ENCODE measurements at places on chromosomes 13 and 19. TPM values are rescaled to one million over a fixed set of nuclear protein-coding genes. Genes with fewer than 3 reads are reported as not detected.

- DNase-seq = no peak
Observed at GRCh38 chr13:110156301-110157049, 150.5 kb downstream of the COL4A1 start.

DNA sequence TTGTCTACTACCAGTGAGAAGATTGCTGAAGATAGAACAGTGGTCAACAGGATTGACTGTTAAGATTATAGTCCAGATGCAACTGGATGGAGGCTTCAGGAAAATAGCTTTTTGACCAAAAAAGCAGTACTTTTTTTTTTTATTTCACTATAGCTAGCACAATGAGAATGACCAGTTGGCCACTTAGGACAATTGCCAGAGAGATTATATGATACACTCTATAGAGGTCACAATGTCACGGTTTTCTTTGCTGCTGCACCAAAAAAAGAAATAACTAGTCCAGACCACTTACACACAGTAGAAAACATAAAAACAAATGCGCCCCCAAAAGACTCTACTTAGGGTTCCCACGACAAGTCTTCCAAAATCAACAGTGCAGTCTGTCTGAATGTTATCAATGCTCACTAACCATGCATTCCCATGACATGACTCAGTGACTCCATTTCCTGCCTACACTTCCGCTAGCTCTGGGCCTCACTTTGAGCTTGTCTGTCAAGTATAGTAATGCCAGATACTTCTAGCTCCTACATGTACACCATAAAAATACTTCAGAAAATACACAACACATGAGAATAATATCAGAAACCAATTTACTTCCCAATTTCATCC, 209.1 kb upstream of the STARD13 start:
- DNase-seq = peak; percentile 97

Gene IRGC
- not detected for total RNA-seq

Gene CDC37
- total RNA-seq = 151 TPM

- no peak for DNase-seq
Observed at GRCh38 chr19:1076951-1077350, 10.0 kb downstream of the ARHGAP45 start.

DNA sequence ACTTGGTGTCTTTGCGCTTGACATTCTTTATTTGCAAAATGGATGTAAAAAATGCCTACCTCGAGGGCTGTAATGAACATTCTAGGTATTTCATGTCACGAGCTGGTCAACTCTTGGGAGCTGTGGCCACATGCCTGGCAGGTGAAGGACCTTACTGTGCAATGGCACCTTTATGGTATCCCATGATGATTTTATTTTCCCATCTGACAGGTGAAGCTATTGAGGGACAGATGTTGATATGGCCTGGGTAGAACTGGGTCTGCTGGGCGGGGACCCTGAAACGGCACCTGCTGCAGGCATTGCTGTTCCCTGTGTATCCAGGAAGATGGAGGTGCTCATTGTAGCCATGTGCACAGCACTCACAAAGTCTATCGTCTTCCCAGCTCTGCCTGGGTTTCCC, 332.2 kb downstream of the TEX29 start:
- no peak for DNase-seq

Gene ZIM2
- not detected for total RNA-seq

Gene PSG1
- not detected for total RNA-seq

Gene PRR22
- total RNA-seq = 0.09 TPM

Gene TLE2
- 12.8 TPM for total RNA-seq

DNA sequence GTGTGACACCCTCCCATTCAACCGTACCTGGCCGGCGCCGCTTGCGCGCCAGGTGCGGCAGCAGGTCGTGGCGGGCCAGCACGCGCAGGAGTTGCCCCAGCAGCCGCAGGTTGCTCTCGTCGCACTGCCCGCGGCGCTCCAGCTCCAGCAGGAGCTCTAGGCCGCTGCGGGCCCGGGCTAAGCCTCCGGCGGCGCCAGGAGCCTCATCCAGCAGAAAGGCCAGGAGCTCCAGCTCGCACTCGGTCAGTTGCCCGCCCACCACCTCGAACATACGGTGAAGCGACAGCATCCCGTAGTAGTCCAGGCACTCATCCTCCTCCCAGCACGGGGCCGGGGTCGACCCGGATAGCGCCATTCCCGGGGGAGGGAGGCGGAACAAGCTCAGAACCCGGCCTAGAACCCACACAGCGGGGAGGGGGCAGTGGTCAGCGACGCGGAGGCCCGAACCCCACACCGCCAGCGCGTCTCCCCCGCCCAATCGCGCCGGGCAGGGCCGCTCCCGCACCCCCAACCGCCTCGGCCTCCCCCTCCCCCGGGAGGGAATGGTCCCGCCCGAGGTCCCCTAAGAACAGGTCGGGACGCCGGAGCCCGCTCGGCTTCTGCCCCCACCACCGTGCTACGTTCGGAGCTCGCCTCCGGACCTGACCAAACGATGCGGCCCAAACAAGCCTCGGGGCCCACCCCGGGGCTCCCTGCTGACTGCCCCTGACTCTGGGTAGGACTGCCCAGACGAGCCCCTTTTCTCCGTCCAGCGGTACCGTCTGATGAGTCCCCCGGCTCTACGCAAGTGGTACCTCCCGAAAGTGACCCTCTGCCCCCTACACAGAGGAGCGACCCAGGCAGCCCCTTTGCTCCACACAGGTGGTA, 591 bp downstream of the DEDD2 start:
- DNase-seq = peak; percentile 22

DNA sequence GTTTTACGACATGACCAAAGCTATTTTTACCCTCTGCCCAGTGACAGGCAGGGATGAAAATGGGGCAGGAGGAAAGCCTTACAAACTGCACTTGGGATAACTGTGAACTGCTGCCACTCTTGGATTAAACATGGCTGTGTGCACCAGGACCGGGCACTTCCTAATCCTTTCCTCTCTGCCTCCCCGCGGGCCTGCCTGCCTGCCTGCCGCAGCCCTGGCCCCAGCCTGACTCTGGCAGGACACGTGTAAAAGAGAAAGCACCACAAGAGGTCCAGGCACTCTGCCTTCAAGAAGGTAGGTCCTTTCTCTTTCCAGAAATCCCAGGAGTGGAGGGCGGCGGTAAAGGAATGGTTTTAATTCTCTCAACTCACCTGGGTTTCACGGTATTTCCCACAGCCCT, 4.8 kb downstream of the TSHZ3 start:
- no peak for DNase-seq

GRCh38 chr19:56174086-56174485, 1.7 kb upstream of the GALP start:
- no peak for DNase-seq

DNA sequence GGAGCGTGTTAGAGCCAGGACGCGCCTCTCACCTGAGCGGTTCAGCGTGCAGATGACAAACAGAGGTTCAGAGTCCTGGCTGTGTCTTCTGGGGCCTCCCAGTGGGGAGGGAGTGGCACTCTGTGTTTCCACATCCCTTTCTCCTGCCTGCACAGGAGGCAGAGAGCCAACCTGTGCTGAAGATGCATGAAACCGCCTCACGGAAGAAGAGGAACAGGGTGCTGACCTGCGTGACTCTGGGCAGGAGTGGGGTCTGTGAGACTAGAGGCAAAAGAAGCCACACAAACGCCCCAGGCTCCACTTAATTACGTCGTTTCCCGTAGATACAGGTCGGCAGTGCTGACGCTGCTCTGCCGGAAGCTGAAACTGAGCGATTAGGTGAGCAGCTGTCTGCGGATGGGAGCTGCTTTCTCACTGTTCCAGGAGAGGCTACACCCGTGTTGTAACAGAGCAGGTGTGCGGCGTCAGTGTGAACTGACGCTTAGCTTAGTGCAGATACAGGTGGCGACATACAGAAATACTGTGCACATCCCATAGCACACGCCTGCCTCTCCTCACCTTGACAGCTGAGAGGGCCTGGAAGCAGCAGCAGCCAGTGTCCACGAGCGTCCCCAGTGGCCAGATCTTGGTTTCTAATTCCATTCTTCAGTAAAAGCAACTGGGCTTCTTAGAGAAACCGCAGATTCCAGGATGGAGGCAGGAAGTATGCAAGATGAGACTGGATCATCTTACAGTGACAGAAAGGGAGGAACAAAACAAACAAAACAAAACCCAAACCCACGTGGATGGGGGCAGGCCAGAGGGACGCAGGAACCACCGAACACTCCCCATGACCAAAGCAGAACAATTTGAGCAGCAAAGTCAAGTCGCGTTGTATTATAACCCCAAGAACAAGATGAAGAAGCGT, 37.7 kb upstream of the MCF2L start:
- DNase-seq = peak; percentile 67

Gene TMEM86B
- total RNA-seq = 1.7 TPM

DNA sequence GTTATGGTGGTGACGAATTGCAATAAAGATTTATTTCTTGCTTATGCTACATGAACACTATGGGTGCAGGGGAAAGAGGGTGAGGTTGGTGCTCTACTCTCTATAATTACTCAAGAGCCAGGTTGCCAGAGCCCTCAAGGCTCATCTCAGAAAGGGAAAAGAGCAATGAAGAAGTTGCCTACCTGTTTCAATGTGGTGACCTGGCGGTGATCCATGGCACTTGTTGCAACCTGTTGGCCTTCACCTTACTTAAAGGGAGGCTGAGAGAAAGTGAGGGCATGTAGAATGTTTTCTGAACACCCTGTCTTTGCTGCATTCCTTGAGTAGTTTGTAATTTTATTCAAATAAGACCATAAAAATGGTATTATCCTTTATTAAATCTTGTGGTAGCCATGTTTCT, 394.4 kb downstream of the GPC6 start:
- no peak for DNase-seq

DNA sequence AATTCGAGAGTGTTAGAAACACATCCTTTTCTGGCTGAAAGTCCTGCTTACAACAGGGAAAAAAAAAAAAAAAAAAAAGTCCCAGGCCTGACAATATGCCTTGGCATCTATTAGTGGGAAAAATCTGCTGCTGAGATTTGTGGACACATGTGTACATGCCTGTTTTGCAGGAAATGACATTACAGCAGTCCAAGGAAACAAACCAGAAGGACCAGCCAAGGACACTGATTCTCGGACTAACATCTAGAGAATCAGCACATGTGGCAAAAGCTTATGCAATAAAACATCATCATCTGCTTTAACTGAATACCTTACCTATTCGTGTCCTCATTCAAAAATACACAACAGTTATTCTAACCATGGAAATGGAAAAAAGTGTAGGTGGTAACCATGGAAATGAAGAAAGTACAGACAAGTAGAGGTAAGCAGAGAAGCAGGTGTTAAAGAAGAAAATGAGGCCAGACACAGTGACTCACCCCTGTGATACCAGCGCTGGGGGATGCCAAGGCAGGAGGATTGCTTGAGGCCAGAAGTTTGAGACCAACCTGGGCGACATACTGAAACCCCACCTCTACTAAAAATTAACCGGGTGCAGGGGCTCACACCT, 9.4 kb upstream of the DPY19L3 start:
- DNase-seq = no peak

Gene ABCA7
- total RNA-seq = 21.6 TPM

Gene BRD4
- total RNA-seq = 25.3 TPM

Gene TEX30
- total RNA-seq = 12.8 TPM

- no peak for DNase-seq
Observed at GRCh38 chr13:29957320-29957719, 106.9 kb upstream of the UBL3 start.

DNA sequence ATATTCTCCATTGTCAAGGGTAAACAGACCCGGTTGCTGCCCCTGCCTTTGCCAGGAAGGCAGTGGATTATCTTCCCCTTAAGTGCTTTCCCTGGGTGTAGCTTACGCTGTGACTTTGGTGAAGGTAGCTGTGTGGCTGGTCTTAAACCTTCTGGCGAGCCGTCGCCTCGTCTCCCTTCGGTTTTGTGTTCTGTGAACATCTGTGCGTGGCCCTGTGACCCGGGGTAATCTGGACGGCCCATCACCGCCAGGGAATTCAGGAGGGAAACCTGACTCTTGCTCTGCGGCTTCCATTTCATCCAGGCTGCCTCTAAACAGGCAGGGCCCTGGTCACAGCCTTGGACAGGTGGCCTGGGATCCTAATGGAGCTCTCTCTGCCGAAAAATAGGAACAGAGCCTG, 78.7 kb downstream of the SHISA2 start:
- DNase-seq = no peak

GRCh38 chr19:53055117-53055516, 10.6 kb downstream of the ERVV-2 start:
- DNase-seq = no peak

- DNase-seq = no peak
Observed at GRCh38 chr13:23715762-23716235, 145.6 kb downstream of the TNFRSF19 start.

DNA sequence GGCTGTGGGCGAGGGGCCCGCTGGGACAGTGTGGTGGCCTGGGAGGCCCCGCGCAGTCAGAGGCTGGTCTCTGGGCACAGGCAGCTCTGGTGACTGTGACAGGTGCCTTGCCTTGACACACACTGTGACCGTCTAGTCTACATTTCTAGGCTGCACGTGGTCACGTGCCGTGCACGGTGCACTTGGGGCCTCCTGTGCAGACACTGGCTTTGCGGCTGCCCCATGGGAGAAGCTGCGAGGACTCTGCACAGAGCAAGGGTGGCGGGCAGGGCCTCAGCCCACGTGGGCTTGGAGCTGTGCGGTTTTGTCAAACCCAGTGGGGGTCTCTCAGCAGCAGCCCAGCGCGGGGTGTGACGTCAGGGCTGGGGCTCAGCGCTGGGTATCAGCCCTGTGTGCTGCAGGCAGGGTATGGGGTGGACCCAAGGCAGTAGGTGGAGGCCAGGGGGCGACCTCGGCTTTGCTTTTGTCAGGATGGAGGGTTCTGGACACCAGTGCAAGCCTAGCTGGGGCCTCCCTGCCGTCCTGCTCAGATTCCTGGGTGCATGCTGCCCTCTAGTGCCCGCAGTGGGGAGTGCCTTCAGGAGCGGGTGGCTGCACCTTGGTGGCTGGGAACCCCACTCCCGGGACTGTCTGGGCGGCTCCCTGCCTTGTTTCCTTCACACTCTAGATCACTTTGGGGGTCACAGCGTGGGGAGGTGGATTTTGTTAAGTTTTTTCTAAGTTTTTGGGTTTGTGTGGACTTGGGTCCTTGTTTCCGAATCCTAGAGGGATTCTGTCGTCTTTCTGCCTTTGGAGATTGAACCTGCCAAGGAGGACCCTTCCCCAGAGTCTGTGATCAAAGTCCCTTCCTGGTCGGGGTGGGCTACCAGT, 62.6 kb downstream of the KDM4B start:
- peak; percentile 74 for DNase-seq

- no peak for DNase-seq
Observed at GRCh38 chr13:20270163-20270865, 38.2 kb upstream of the GJB6 start.

Gene ADGRE2
- not detected for total RNA-seq

DNA sequence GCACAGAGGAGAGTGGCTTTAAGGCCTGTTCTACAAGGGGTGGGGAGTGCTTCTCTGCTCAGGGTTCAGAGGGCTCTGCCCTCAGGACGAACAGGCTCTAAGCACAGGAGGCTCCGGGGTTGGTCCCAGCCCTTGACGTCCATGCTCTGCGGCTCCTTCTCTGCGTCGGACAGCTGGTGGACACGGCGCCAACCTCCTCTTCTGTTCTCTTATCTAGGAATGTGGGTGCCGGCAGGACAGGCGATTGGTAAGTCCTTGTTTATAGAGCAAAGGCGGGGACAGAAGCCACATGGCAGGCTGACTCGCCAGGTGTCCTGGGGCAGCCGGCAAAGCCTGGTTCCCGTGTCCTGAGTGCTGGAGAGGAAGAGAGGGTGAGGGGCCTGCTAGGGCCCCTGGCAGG, 8.4 kb upstream of the RPS15 start:
- no peak for DNase-seq

GRCh38 chr13:46782066-46782465, 14.9 kb downstream of the ESD start:
- no peak for DNase-seq

- peak; percentile 48 for DNase-seq
Observed at GRCh38 chr13:36531746-36532486, 99.6 kb downstream of the CCNA1 start.

Gene SYMPK
- total RNA-seq = 21.3 TPM

Gene ZNF433
- 4.9 TPM for total RNA-seq

- DNase-seq = no peak
Observed at GRCh38 chr13:102395174-102395573, 6.7 kb downstream of the FGF14 start.

Gene SHKBP1
- total RNA-seq = 5.7 TPM

Data from fibroblast of the aortic adventitia (primary cell).